SW 1271 (cell line): ENCODE measurements at places on chromosomes 7 and 10.

GRCh38 chr7:100607111-100607510 is 4.9 kb downstream of the PCOLCE start:
- DNase-seq = peak; percentile 15

GRCh38 chr10:117955176-117955575 is 91.6 kb downstream of the RAB11FIP2 start:
- DNase-seq = no peak

- DNase-seq = no peak
Measured at GRCh38 chr7:20793694-20794394, 7.2 kb upstream of the SP8 start.

GRCh38 chr10:103930881-103931280 is 12.9 kb upstream of the STN1 start:
- no peak for DNase-seq

DNA sequence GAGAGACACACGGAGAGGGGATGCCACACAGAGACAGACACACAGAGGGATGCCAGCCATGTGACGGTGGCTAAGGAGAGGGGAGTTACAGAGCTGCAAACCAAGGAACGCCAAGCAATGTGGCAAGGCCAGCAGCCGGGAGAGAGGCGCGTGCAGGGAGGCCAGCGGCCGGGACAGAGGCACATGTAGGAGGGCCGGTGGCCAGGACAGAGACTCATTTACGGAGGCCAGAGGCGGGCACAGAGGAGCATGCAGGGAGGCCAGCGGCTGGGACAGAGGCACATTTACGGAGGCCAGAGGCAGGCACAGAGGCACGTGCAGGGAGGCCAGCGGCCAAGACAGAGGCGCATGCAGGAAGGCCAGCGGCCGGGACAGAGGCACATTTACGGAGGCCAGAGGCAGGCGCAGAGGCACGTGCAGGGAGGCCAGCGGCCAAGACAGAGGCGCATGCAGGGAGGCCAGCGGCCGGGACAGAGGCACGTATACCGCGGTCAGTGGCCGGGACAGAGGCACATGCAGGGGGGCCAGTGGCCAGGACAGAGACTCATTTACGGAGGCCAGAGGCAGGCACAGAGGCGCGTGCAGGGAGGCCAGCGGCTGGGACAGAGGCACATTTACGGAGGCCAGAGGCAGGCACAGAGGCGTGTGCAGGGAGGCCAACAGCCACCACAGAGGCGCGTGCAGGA is 40.4 kb downstream of the INSIG1 start:
- no peak for DNase-seq

- DNase-seq = peak; percentile 40
Measured at GRCh38 chr7:27046854-27047549, 48.8 kb downstream of the HOXA1 start.

DNA sequence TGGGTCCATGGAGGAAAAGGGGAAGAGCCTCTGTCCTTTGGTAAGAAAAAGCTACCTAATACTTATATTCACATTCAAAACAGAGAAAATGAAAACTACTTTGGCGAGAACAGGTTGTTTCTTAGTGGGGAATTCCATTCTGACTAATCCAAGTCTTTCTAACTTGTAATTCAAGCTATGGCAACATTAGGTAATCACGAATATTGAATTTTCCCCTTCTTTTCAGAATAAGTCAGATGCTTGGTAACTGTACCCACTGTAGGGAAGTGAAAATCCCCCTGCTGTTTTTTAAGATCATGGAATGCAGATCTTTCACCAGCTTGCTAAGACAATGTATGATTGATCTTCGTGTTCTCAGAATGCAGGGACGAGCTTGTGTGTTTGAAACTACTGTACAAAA is 384.4 kb downstream of the TCERG1L start:
- DNase-seq = no peak
